Uterus (tissue), 4 donors: ENCODE measurements at places on chromosomes 2 and 18. TPM values are rescaled to one million over a fixed set of nuclear protein-coding genes. Genes with fewer than 3 reads are reported as not detected.

GRCh38 chr18:54528942-54529376, 62.1 kb upstream of the DYNAP start:
- H3K27me3 ChIP-seq: no peaks in the 10 kb centered on the region
- no peak overlapping the region for H3K27ac ChIP-seq
- H3K4me3 ChIP-seq: no peak overlapping the region
- no peaks in the 10 kb centered on the region for H3K36me3 ChIP-seq
- no peaks in the 10 kb centered on the region for H3K4me1 ChIP-seq

GRCh38 chr2:201915446-201915845, 109.1 kb downstream of the CDK15 start:
- H3K4me1 ChIP-seq: no peaks in the 10 kb centered on the region
- no peak for DNase-seq
- no peaks in the 10 kb centered on the region for H3K36me3 ChIP-seq
- no peak overlapping the region for H3K4me3 ChIP-seq
- H3K27me3 ChIP-seq: no peaks in the 10 kb centered on the region

- no peak for DNase-seq
- H3K4me1 ChIP-seq: no peaks in the 10 kb centered on the region
- H3K27me3 ChIP-seq: no peaks in the 10 kb centered on the region
- H3K36me3 ChIP-seq: no peaks in the 10 kb centered on the region
- peak overlapping the region; percentile 89 for H3K27ac ChIP-seq
These were observed 97.6 kb upstream of the PPP1CB start for GRCh38 chr2:28653892-28654662.

- no peaks in the 10 kb centered on the region for H3K4me1 ChIP-seq
- DNase-seq: no peak
- no peaks in the 10 kb centered on the region for H3K27me3 ChIP-seq
- H3K4me3 ChIP-seq: no peak overlapping the region
These were observed 89.8 kb upstream of the MBOAT2 start for GRCh38 chr2:9093324-9093723.

DNA sequence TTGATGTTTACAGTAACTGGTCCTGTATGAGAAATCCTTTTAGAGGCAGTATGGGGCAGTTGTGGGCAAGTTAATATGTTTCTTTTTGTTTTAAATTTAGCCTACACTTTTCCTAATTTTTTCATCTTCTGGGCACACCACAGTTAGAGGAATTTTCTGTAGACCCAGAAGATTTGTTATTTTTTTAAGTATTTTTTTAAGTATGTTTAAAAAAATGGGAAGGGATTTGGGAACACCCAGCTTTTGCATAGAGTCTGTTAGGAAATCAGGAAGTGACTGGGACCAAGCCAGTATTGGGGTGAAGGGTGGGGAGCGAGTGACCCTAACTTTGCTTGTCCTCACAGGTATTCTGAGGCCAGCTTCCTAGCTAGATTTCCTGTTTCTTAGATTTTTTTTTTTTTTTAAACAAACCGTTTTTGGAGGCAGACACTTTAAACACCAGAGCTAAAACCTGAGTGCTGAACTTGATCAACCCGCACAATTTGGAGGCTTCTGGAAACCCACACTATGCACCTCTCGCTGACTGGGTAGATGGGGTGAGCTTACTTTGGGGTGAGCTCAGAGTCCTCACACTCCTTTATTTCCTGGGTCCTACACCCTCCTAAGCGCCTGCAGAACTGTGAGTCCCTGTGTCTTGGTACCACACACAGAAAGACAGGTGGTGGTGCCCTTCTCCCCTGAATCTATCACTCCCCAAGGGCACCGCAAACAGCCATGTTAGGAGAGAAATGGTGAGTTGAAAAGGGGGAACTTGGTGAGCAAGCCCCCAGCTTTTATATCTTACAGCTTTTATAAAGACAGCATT, 5.2 kb downstream of the GATA6 start:
- peak overlapping the region; percentile 100 for H3K27ac ChIP-seq
- no peaks in the 10 kb centered on the region for H3K36me3 ChIP-seq
- no peak for DNase-seq
- H3K27me3 ChIP-seq: no peaks in the 10 kb centered on the region

IGFBP2 gene
- 127 TPM for total RNA-seq
